Camera-type eye (tissue), 1 donor: ENCODE measurements at places on chromosomes 2 and 18. TPM values are rescaled to one million over a fixed set of nuclear protein-coding genes. Genes with fewer than 3 reads are reported as not detected.

Gene ARL6IP6
- total RNA-seq = 34.4 TPM

Gene MALT1
- 76.1 TPM for total RNA-seq

Gene ADRA2B
- 1.9 TPM for total RNA-seq

Gene NCKAP1
- total RNA-seq = 195 TPM

Gene CNRIP1
- total RNA-seq = 38.9 TPM

Gene REG1A
- not detected for total RNA-seq

Gene GULP1
- total RNA-seq = 86.1 TPM

Gene C1D
- 57.0 TPM for total RNA-seq

Gene PROM2
- 5.7 TPM for total RNA-seq

Gene IL18R1
- 1.6 TPM for total RNA-seq

Gene RNF181
- total RNA-seq = 67.1 TPM

Gene FAM161A
- total RNA-seq = 113 TPM

Gene DBI
- total RNA-seq = 91.2 TPM

Gene LYPD6
- total RNA-seq = 18.4 TPM

Gene RAB6C
- 0.44 TPM for total RNA-seq

Gene HOXD8
- total RNA-seq = 2.1 TPM

Gene TPO
- total RNA-seq = 2.0 TPM

Gene STPG4
- total RNA-seq = not detected

Gene CSRNP3
- total RNA-seq = 81.7 TPM

Gene TRABD2A
- 0.77 TPM for total RNA-seq

Gene ANKRD62
- not detected for total RNA-seq

Gene DOK6
- 43.5 TPM for total RNA-seq

Gene ASAP2
- 54.6 TPM for total RNA-seq

Gene PTMA
- 734 TPM for total RNA-seq

Gene SERPINB13
- total RNA-seq = 0.33 TPM

Gene IL1R1
- total RNA-seq = 19.4 TPM

Gene SAG
- 16.7 TPM for total RNA-seq

Gene LYPD1
- total RNA-seq = 15.8 TPM

Gene TMEM163
- total RNA-seq = 4.7 TPM

Gene HOXD10
- total RNA-seq = 0.16 TPM

Gene EVX2
- total RNA-seq = not detected

Gene KCNJ13
- total RNA-seq = 8.2 TPM

Gene DSG4
- not detected for total RNA-seq

Gene DSG1
- 8.5 TPM for total RNA-seq

Gene IL36B
- total RNA-seq = not detected

Gene REG1B
- not detected for total RNA-seq

Gene FBXO36
- total RNA-seq = 6.3 TPM

Gene RFTN2
- 30.3 TPM for total RNA-seq

Gene FEV
- total RNA-seq = not detected

Gene ACTG2
- 53.9 TPM for total RNA-seq

Gene CHST10
- 27.2 TPM for total RNA-seq

Gene CD207
- total RNA-seq = 5.3 TPM

Gene TUBA3E
- total RNA-seq = not detected

Gene SCTR
- not detected for total RNA-seq

Gene IL1F10
- not detected for total RNA-seq

Gene RGPD4
- 2.2 TPM for total RNA-seq

Gene AOX1
- 5.7 TPM for total RNA-seq
